ENCODE measurements at places on chromosomes 4 and X.

GRCh38 chrX:123493857-123494256 is 239.0 kb downstream of the THOC2 start:
- DNase-seq, result no peak

GRCh38 chrX:150688911-150689451 is 4.2 kb upstream of the MTMR1 start:
- DNase-seq, result peak; percentile 82

- no peak for DNase-seq
These were observed 3.0 kb upstream of the HGFAC start for GRCh38 chr4:3438847-3439180.

- no peak for DNase-seq
These were observed 114.0 kb downstream of the ZAR1 start for GRCh38 chr4:48604041-48604440.

DNA sequence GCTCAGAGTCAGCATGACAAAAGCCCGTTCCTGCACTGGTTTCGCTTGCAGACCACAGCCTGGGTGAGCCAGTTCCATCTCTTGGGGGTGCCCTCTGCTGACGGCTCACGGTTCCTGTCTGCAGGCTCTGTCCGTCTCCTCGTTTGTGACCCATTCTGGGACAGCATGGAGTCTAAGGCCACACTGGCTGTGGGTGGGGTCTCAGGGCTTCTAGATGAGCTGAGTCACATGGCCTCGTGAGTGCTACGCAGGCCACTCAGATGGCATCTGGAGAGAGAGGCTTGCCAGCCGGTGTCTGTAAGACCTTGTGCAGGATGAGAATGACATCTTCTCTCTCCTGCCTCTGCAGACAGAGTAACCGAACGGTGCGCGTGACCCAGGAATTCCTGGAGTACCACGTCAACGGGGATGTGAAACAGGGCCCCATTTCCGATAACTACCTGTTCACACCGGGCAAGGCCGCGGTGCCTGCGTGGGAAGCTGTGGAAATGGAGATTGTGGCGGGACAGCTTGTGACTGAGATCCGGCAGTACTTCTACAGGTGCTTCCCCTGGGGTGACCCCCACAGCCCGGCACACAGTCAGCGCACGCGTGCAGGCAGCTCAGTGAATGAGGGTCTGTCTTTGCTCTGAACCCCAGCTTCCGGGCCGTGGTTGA is 31.6 kb upstream of the MRFAP1 start:
- no peak for DNase-seq

DNA sequence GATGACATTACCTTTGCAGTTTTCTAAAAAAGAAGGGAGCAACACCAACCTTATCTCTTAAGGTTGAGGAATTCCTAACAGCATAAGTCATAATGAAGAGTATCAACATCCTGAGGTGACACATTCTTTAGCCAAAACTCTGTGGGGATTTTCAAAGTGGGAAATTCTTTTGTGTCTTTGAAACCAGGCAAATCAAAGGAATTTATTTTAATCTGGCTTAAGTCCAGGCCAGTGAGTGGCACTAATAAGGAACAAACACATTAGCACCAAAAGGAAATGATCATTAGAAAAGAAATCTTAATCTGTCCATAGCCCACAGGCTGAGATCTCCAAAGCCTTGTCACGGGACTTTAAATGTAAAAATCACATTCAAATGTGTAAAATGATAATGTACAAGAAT is 110.1 kb downstream of the LARP7 start:
- no peak for DNase-seq

DNA sequence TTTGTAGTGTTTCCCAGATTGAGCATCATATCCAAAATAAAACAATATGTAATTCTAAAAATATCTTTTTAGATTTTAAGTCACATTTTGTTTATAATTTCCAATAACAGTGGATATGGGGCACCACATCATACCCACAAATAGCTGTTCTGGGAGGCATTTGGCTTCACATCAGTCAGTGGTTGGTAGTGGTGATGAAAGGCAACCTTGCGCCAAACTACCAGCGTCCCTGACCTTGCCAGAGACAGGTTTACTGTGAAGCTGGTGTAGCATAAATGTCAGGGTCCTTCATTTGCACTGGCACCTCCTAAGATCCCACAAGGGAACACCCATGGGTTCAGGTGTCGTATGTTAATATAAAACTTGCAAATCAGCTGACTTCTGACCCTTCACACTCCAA is 222.2 kb downstream of the DCTD start:
- no peak for DNase-seq

- no peak for DNase-seq
These were observed 24.7 kb downstream of the ACE2 start for GRCh38 chrX:15576019-15576418.

DNA sequence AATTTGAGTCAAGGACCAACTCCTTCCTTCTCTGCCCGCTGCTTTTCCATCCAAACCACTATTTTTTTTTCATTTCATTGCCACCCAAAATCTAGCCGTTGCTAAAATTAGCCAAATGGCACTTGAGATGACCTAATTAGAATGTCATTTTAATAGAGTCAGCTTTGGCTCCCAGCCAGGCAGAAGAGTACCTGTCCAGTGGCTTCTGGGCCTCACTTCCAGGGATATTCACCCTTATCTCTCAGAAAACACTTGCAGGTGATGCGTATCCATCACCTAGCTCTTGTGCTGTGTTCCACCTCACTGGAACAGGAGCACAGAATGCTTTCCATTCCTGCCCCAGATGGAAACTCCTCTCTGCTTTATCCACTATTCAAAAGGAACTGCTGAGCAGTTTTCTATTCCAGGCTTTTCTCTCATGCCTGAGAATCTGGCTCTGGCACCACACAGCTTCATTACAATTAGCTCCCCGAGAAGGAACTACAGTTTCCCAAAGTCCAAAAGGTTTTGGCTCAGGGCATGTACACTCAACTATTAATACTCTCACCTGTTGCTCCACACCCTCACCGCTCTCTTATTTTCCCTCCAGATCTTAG is 18.5 kb downstream of the MAGEA9B start:
- no peak for DNase-seq

DNA sequence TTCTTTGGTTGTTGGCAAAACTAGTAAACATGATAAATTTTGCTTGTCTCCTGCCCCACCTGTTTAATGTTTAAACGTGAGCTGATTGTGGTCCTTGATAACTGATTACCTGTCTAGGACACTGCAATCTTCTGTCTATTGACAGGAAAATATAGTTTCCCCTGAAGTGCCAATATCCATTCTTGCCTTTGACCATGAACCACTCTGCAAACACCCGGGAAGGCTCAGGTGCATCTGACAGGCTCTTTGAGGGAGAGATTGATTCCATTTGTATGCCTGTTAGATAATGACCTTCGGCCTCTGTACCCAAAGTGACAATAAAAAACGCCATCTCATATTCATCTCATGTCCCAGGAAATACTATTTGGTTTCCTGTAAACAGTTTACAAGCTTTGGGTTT is 453.0 kb downstream of the CENPC start:
- DNase-seq, result no peak

DNA sequence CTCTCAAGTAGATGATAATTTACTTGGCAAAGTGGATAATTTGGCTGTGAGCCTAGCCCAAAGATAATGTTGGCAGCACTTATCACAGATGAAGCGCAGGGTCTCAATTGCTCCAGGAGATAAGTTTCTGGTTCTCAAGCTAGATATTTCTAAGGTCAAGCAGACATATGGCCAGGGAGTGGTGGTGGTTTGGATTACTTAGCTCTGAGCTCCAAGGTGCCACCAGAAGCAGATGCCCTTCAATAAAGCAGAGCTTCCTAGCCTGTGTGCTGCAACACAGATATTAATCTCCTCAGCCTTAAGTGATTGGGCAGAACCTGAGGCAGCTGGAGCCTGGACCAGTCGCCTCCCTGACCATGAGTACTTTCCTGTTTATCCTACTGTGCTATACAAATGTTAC is 79.2 kb upstream of the NALF2 start:
- no peak for DNase-seq

GRCh38 chr4:119955256-119955655 is 111.4 kb downstream of the MAD2L1 start:
- no peak for DNase-seq

- no peak for DNase-seq
These were observed at the start of gene CXCL5 for GRCh38 chr4:73998040-73999011. CXCL5 (minus strand) TSS chr4:73998677; CDS start chr4:73998581, 96 bp downstream.

- DNase-seq, result no peak
These were observed 117.5 kb upstream of the IQCM start for GRCh38 chr4:149933120-149933519.

DNA sequence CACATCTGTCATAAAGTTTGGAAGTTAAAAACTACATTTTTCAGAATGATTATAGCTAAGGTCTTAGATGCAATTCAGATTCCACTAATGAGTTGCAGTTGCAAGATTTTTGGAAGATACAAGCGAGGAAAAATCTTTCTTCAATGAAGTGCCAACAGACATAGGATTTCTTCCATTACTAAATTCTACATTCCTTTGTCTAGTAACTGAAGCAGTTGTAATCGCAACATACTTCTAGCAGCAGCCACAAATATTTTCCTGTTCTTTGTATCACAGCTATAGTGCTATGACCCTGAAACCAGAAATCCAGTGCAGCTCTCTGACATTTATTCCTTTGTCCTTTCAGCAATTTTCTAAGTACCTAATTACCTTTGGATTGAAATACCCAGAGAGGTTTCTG is 225.2 kb upstream of the SLIT2 start:
- DNase-seq, result no peak

- DNase-seq, result no peak
These were observed 123.5 kb downstream of the TMEM144 start for GRCh38 chr4:158333820-158334219.

DNA sequence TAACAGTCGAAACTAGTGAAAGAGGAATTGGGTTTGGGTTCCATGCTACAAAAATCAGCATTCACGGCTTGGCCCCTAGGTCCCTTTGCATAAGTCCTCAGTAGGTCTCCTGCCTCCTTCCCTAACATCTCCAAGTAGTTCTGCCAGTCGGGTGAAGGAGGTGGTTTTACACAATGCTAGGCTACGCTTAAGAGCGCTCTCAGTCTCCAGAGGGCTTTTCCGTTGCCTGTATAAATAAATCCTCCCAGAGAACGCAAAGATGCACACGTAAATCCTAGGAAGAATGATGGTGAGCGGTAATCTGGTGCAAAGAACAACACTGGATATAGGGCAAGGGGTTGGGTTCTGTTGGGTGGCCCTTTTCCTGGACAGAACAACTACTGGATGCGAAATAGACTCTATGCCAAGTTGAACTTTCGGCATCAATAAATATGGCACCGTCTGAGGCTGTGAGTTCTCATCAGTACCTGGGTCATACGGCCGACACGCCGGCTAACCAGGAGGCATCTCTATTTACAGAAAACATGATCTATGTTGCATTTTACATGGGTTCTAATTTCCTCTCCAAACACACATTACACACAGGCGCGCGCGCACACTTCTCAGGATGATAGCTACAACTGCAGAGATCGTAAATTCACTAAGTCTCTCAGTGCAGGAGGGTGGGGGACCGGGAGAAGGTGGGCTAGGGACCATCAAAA is 1.3 kb downstream of the CAMK2D start:
- DNase-seq, result no peak

- DNase-seq, result no peak
These were observed 809 bp downstream of the ZFP92 start for GRCh38 chrX:153411988-153412574.

DNA sequence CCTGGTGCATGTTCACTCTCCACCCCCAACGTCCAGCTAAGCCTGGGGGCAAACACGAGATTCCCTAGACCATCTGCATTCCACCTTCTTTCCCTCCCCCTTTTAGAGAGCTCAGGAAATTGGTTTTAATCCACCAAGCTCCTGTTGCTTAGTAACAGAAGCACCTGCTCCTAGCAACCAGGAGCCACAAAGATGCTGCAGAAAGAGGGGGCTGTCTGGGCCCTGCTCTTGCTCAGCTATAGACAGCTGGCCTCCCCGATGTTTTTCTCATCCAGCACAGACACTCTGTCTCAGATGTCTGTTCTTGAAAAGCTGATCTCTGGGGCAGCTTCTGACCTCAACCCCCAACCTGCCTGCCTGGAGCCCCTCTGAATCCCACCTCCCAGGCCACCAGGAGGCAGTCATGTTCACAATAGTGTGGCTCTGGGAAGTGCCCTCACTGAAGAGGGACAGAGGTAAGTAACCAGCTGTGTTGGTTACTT is 71.5 kb downstream of the SLC16A2 start:
- no peak for DNase-seq

- DNase-seq, result no peak
These were observed 2.5 kb downstream of the SPIN2A start for GRCh38 chrX:57134702-57135101.

DNA sequence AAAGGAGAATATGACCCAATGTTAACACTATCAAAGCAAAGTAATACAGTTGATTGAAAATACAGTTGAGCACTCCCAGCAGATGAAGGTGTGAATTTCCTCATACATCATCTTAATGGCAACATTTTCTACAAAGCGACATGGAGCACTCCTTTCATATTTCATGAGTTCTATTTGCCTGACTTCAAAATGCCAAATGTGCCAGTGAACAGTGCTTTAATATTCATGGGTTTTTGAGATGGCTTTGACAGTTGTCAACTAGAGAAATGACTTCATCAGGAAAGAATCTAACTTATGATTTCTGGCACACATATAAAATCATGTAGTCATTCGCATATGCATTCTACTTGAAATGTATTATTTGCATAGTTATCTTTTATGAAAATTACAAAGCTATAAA is 222.4 kb downstream of the GALNTL6 start:
- DNase-seq, result no peak

DNA sequence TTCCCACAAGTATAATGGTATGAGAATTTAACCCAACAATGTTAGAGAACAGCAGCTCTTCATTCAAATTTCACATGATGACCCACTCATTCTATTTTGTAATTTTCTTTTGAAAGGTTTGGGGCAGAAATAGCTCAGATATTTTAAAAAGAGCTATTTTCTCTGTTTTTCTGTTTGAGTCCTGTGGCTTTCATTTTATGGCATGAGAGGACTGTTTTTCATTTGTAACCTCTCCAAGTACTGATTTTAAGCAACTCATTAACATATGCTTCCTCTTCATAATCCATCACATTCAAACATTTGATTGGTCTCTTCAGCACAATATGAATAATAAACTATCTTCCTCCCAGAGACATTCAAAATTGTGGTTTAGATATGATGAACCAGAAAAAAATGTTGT is 129.0 kb upstream of the TEX13A start:
- DNase-seq, result no peak

- no peak for DNase-seq
These were observed 200.4 kb upstream of the PITX2 start for GRCh38 chr4:110823251-110823650.

- DNase-seq, result no peak
These were observed 641.5 kb downstream of the FAT4 start for GRCh38 chr4:125956276-125956675.

DNA sequence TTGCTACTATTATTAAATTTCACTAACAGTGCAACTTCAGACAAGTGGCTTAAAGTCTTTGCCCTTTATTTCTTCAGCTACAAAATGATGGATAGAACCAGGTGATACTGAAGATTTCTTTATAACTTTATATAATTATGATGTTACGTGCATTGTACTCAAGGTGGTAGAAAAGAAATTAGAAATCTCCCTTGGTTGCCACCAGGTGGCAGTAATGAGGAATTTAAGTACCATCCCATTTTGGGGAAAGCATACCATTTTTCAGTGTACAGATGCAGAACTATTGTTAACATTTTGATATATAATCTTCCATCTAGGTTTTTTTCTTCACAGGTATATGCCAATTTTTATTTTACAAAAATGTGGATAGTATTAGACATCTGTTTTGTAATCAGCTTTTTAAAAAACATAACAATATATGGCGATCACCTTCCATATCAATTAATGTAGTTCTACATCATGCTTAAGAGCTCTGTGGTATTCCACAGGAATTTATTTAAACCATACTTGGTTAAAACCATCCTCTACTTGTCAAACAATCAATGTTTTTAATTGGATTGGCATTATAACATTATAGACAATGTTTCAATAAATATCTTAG is 37.7 kb upstream of the RAB33B start:
- peak; percentile 39 for DNase-seq
